Activated T-cell treated with anti-CD3 and anti-CD28 coated beads, Interleukin-2, amount 50 U/mL, for 24 hours (primary cell): ENCODE measurements at places on chromosomes 13 and 19.

- DNase-seq = no peak
Observed at GRCh38 chr19:19487950-19488874, 27.1 kb downstream of the TSSK6 start.

DNA sequence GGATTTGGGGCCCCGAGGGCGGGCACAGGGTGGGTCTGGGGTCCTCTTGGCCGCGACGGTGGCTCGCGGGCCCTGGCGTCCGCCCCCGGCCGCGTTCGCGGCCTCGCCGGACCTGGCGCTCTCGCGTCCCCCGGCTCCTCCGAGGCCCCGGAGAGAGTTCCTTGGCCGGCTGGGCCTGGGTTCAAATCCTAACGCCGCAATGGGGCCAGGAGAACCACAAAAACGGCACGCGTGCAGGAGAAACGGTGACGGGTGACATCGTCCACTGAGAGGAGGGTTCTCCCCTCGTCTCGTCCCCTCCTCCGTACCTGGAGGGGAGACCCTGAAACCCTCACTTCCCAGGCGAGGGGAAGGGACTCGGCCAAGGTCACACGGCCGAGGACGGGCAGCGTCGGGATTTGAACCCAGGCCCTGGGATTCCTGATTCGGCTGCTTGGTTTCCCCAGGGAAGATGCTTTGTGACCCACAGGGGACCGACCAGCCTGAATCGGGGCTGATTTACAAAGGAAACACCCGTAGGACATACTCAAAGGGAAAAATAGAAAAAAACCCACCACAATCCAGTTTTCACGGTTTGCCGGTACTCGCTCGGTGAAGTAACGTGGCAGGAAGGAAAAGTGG, 624 bp downstream of the SAFB start:
- no peak for DNase-seq

DNA sequence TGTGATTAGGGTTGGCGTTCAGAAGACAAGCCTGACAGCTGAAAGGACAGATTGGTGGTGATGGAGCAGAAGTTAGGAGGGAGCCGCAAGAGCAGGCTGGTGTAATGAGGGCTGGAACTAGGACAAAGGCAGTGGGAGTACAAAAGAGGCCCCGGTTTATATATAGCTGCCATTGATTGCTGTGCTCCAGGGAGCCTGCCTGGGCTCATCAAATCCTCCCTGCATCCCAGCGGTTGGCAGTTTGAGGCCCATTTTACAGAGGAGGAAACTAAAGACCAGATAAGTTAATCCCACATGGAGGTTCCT, 123.7 kb downstream of the CACNA1A start:
- DNase-seq = no peak

DNA sequence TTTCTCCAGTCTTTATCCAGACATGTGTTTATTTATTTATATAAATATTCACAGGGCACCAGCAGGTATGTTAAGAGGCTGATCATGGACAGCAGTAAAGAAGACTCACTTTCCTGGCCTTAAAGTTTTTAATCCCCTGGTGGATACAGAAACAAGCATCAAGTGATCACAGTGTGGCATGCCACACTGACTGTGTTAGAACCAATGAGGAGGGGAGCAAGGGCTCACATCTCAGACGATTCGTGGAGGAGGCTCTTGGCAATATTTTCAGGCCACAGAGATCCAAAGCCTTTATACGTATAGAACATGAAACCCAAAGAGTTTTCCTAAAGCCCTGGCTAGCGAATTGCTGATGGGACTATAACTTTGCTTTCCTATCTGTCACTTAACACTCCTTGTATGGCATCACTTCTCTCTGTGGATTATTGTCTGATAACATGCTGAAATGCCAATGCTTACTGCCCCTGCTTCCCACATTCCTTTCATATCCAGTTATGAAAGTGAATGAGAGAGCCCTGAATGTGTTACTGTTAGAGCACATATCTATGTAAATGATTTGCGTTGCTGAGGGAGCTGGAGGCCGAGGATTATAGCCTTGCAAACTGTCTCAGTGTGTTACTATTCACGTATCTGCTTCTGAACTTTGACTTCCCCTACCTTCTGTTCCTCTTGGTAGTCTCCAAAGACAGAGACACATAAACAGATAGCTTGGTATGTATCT, 37.6 kb downstream of the POLR1D start:
- no peak for DNase-seq

DNA sequence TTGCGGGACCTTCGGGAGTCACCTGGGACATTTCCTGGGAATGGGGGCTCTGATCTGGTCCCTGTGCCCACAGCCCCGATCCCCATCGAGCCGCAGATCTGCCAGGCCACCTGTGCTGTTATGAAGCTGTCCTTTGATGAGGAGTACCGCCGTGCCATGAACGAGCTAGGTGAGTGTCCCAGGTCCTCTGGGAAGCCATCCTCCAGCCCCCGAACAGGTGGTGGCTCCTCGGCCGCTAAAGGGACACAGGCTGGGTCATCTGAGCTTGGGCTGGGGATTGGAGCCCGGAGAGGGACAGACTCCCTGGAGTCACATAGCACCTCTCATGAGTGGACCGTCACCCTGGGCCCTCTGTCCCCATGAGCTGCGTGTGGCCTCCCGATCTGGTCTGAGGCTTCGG, 8.0 kb downstream of the APC2 start:
- no peak for DNase-seq

- peak; percentile 88 for DNase-seq
Observed at GRCh38 chr19:9914315-9915207, 21.8 kb downstream of the OLFM2 start.

DNA sequence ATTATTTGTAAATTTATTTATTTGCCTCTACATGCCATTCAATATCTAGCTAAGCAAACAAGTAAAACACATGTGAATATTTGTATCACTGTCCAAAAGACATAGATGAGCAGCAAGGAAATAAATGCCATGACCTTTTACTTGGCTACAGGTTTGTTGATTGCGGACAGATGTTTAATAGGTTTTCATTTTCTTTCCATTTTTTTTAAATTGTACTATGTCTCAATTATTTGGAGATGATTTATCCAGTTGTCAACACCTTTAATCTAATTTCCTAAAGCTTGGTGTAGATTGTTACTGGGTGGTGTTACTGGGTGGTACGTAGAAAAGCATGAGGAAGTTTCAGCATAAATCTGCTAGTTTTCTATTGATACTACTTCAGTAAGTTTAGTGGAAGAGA, 560.6 kb upstream of the SPRY2 start:
- DNase-seq = no peak

DNA sequence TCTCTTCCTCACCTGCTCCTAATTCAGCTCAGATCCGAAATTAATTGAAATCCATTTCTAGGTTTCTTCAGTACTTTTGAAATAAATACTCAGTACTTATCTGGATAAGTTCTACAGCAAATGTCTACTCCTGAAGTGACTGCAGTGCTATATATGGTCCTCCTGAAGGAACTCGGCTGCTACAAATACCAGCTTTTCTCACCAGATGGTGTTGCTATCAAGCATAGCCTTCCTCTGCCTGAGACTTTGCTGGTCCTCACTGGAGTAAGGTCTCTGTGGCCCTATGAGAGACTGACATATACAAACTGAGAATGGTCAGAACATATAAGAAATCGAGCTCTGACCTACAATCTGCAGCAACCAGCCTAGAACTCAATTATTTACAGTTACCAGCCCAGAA, 161.6 kb downstream of the NDFIP2 start:
- DNase-seq = no peak

GRCh38 chr19:31023038-31023437, 326.2 kb downstream of the TSHZ3 start:
- DNase-seq = no peak

DNA sequence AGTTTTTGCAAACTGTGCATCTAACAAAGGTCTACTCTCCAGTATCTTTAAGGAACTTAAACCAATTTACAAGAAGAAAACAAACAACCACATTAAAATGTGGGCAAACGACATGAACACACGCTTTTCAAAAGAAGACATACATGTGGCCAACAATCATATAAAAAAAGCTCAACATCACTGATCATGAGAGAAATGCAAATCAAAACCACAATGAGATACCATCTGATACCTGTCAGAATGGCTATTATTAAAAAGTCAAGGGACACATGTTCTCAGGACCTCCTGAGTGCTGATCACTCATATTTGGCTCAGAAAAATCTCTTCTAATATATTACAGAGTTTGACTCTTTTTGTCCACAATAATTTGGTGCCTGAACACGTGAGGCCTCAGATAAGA, 14.2 kb upstream of the LILRB1 start:
- DNase-seq = no peak

DNA sequence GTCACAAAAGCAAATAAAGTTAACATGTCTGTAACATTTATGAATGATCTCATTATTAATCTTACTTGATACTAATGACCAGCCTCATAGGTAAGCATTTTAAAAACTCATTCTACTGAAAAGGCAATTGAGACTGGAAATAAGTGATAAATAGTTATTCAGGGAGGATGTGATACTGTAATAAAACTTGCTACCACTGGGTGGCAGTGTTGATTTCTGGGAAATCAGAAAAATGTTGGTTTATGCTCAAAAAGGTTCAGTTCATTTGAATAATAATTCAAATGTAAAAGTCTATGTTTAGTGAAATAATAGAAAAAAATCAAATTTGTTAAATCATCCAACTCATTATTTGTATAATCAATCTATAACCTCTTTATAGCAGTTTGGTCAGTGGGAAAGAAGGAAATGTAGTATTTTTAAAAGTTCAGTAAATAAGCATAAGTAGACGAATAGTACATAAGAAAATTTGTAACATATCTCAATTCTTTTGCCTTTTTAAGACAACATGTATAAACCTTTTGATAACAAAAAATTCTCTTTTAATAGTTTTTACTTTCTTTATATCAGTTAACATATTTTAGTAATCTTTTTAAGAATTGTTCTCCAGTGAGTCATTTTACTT, 9.6 kb downstream of the ABHD13 start:
- no peak for DNase-seq

DNA sequence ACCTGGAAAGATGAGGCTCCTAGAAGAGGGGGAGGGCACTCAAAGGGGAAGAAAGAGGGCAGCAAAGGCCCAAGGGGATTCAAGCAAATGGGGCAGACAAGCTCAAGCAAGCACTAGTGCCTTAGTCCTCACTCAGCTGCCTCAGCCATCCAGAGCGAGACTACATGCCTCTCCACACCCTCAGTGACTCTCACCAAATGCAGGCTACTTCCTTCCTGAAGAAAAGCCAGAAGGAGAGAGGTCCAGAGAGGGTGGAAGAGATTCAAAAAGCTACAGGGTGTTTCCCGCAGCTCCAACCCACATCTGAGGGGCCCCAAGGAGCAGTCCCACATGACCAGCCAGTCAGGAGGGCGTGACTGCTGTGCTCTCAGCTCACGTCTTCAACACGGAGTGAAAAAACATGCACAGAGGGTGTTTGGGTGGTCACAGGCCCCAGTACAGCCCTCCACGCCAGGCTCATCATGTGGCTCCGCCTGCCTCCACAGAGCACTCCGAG, 40.5 kb downstream of the MIPEP start:
- DNase-seq = no peak

GRCh38 chr19:33259539-33259938, 33.9 kb upstream of the SLC7A10 start:
- no peak for DNase-seq

DNA sequence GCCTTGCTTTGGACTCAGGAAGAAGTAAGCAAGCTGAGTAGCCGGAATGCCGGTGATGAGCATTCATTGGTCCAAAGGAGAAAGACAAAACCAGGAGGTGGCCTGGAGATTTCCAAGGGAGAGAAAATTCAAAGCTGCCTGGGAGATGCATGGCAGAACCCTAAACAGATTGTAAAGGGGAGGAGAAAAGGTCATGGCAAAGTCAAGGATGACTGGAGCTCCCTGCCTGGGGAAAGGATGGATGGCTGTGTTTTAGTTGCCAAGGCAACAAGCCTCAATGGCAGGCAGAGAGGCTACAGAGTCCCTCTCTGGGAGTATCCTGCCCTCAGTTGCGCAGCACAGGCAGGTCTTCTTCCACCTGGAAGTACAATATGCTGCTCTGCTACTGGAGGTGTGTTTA, 134.0 kb downstream of the ENOX1 start:
- DNase-seq = no peak

DNA sequence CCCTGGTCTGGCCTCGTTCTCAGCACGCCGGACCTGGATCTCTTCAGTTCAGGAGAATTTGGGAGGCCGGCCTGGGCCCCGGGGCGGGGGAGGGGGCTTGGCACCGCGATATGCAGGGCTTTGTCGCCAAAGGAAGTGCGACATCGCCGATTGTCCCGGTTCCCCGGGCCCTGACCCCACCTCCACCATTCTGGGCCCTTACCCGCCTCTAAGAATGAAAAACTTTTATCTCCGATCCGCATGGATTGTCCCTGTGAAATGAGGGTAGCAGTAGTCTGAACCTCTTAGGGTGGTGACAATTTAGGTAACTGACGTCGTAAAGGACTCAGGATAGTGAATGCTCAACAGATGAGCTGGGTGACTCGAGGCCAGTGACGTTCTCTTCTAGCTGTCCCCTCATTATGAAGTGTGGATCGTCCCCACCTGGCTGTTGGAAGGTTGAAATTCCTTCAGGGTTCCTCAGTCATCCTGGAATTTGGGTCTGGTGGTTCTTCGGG, 650 bp downstream of the DDA1 start:
- DNase-seq = peak; percentile 66

GRCh38 chr19:48631225-48631624, 6.0 kb downstream of the DBP start:
- no peak for DNase-seq

GRCh38 chr19:17104679-17105078, 29.1 kb downstream of the MYO9B start:
- no peak for DNase-seq

- DNase-seq = peak; percentile 23
Observed at GRCh38 chr19:7783991-7784423, 21.0 kb downstream of the CLEC4M start.

DNA sequence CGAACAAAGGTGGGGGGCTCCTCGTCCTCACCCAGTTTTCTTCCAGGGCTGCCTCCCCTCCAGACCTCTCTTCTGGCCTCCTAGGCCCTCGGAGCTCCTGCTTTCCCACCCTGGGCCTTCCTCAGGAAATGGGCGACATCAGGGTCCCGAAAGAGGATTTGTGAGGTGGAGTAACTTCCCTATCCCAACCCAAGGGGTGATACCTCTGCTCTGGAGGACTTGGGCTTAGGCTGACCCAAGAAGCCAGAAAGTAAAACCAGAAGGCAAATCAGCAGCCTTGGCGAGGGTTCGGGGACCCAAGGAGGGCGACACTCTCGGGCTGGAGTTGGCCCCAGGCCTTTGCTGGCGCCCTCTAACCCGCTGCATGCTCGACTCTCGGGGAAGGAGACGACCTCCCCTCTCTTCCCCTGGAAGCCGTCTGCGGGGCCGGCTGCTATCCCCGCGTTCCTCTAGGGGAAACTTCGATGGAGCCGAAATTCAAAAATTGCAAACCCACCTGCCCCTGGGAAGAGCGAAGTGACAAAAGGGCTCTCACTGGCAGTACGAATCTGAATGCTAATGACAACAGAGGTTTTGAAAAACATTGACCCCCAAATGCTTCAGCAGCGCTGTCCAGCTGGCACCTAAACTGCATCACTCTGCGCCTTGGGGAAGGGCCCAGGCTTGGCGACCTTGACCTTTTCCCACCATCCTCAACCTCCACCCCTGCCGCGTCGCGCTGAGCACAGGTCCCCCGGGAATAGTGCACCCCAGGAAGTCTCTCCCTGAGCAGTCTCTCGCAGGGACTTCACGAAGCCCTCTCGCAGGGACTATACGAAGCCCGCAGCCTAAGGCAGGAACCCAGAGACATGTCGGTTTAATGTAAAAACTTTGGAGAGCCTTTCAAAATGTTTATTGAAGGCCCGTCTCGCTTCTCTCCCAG, 2.4 kb downstream of the PDX1 start:
- peak; percentile 30 for DNase-seq

- DNase-seq = no peak
Observed at GRCh38 chr13:66700117-66700601, 530.0 kb downstream of the PCDH9 start.

GRCh38 chr13:102879793-102880499, 34.1 kb downstream of the ERCC5 start:
- DNase-seq = no peak
